ENCODE measurements at places on chromosomes 4 and X. TPM values are rescaled to one million over a fixed set of nuclear protein-coding genes. Genes with fewer than 3 reads are reported as not detected.
A peak's percentile ranks its signal among the peaks of the same experiment; 100 is the strongest.

DNA sequence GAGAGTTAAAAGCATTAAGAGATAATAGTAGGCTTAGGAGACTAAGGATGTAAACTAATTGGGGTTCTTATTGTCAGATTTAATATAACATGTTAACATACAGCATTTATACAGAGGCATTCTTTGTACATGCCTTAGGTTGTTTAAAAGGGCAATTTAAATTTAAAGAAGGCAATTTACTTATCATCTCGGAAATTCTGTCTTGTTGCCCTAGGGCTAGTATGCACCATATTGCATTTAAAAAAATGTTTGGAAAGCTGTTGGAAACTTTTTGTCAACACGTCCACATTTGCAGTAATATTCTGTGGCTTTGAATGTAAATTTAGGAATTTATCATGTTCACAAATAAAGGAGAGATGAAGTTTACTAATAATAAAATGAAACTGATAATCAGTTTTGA lies 25.5 kb downstream of the GALNT7 start:
- no peaks in the 10 kb centered on the region for H3K36me3 ChIP-seq
- H3K27me3 ChIP-seq = no peaks in the 10 kb centered on the region
- no peak for DNase-seq
- no peak overlapping the region for H3K4me3 ChIP-seq
- peaks cover 11% of the 10 kb centered on the region for H3K4me1 ChIP-seq

- H3K27ac ChIP-seq = no peak overlapping the region
- H3K4me1 ChIP-seq = no peaks in the 10 kb centered on the region
- no peak for DNase-seq
- H3K36me3 ChIP-seq = peaks cover 43% of the 10 kb centered on the region
- no peak overlapping the region for H3K4me3 ChIP-seq
- H3K27me3 ChIP-seq = no peaks in the 10 kb centered on the region
Measured at GRCh38 chr4:1328267-1329155, 18.5 kb upstream of the UVSSA start.

GRCh38 chrX:45485719-45486118 lies 285.0 kb upstream of the DIPK2B start:
- H3K4me1 ChIP-seq = no peaks in the 10 kb centered on the region
- H3K27ac ChIP-seq = no peak overlapping the region
- no peak for DNase-seq
- H3K4me3 ChIP-seq = no peak overlapping the region
- no peaks in the 10 kb centered on the region for H3K36me3 ChIP-seq

DNA sequence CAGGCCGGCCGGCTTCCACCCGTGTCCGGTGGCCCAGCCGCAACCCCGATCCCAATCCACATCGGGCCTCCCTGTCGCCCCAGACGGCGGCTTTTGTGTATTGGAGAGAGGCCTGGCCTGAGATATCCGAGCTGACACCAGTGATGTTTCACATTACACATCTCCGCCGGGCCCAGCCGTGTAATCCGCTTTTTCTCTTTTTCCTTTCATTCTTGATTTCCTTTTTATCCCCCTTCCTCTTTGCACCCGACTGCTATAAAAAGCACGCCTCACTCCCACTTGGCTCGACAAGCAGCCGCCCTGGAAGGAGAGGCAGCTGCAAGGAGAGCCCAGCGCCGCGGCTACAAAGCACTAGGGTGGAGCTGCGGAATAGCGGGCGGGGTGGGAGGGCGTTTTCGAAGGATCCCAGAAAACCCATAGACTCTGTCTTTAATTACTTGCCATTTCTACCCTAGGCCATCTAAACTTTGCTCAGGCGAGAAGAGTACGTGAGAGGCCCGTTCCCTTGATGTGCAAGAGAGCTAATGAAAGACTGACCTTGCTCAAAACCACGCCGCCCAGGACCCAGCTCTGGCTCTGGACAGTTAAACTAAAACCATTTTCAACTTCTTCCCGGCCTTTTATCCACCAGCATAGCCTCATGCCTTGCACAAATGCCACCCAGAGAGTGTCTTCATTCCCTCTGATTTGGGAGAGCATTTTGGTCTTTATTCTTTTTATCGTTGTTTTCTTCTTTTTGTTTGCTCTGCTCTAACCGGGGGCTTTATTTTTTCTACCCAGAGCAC lies 3.2 kb downstream of the PITX2 start:
- H3K36me3 ChIP-seq = no peaks in the 10 kb centered on the region
- no peak overlapping the region for H3K4me3 ChIP-seq
- DNase-seq = no peak
- peaks cover 100% of the 10 kb centered on the region for H3K27me3 ChIP-seq

- H3K4me1 ChIP-seq = no peaks in the 10 kb centered on the region
- H3K27ac ChIP-seq = peak overlapping the region; percentile 65
- peaks cover 34% of the 10 kb centered on the region for H3K36me3 ChIP-seq
- no peak for DNase-seq
Measured at GRCh38 chr4:169133932-169134331, 123.9 kb upstream of the CBR4 start.

- no peaks in the 10 kb centered on the region for H3K27me3 ChIP-seq
- H3K36me3 ChIP-seq = no peaks in the 10 kb centered on the region
- DNase-seq = no peak
- H3K27ac ChIP-seq = no peak overlapping the region
Measured at GRCh38 chrX:111124418-111124817, 28.4 kb downstream of the PAK3 start.

DNA sequence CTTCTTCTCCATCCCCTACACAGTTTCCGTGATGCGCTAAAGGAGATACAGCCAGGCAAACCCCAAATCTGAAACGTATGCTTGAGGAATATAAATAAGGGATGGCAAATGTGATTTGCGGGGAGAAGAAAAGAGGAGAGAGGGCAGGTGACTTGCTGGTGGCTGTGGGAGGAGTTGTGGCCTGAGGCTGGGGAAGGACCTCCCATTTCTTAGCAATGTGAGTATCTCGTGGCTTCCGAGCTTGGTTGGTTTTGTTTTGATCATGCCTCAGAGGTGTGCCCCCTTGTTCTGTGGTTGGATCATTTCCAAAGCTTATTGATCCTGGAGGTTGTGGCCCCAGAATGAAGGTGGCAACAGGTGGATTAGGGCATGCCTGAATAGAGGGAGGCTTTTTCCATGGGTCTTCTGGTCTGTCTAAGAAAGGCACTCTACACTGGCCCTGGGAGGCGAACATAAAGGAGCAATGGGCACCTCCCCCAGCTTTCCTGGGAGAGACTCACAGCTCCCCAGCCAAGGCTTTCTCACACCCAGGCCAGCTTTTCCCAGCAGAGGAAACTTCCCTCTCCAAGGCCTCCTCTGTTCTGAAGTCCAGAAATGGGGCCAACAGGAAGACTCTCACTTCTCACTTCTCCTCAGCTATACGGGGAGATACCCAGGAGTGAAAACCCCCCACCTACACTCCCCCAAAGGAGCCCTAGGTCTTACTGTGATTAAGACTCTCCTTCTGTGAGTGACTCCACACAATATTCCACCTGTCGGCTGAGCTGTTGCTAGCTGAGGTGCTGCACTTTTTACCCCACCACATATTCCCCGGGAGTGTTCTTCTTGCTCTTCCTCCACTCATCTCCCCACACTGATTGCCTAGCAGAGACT lies 40.0 kb downstream of the C4orf51 start:
- no peaks in the 10 kb centered on the region for H3K27me3 ChIP-seq
- DNase-seq = no peak
- H3K4me1 ChIP-seq = no peaks in the 10 kb centered on the region
- no peak overlapping the region for H3K27ac ChIP-seq
- H3K4me3 ChIP-seq = no peak overlapping the region

- no peaks in the 10 kb centered on the region for H3K36me3 ChIP-seq
- DNase-seq = no peak
- H3K4me1 ChIP-seq = peaks cover 59% of the 10 kb centered on the region
- H3K4me3 ChIP-seq = peak overlapping the region; percentile 92
- peak overlapping the region; percentile 98 for H3K27ac ChIP-seq
Measured at GRCh38 chr4:38667085-38667893, 3.3 kb downstream of the KLF3 start.

GRCh38 chr4:27239641-27240040 lies 379.0 kb downstream of the STIM2 start:
- H3K4me1 ChIP-seq = no peaks in the 10 kb centered on the region
- no peak overlapping the region for H3K4me3 ChIP-seq
- DNase-seq = no peak
- no peaks in the 10 kb centered on the region for H3K27me3 ChIP-seq

DNA sequence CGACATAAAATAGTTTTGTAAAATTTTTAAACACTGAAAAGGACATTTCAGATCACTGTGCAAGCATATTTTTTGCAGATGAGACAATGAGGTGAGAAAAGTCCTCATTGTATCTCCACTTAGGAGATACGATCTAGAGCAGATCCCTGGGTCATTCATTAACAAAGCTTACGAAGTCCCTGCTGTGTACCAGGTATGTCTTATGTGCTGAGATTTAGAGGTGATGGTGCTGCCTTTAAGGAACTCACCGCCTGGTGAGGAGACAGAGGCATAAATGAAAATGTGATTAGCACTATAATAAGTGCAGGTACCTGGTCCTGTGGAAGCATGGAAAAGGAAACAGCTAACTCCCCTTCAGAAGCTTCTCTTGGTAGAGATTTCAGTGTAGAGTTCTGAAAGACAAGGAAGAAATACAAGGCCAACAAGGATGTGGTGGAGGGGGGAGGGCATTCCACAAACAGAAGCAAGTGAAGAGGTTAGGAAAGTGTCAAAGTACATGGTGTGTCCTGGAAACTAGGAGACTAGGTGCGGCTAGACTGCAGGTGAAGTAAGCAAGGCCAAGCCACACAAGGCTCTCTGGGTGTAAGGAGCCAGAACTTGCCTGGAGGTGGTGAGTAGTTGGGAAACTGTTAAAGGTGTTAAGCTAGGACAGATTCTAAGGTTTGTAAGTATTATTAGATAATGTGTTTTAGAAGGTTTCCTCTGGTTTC lies 1.5 kb upstream of the NDNF start:
- H3K4me3 ChIP-seq = peak overlapping the region; percentile 70
- peaks cover 8% of the 10 kb centered on the region for H3K4me1 ChIP-seq
- peak overlapping the region; percentile 84 for H3K27ac ChIP-seq
- DNase-seq = no peak
- no peaks in the 10 kb centered on the region for H3K36me3 ChIP-seq

DNA sequence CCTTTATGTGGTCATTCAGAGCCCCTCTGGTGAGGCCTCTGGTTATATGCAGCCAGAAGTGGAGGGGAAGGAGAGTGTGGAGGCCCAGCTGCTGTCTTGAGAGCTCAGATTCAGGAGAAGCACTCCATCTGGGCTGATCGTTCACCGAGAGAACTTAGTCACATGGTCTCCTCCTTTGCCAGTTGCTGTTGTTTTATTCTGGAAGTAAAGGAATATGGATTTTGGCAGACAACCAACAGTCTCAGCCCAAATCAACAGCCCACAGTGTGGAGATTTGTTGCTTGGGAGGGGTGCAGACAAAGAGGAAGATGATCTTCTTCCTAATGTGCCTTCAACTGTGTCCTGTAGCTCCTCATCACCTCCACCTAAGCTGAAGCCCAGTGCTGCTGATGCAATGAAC lies 355.4 kb downstream of the ANK2 start:
- no peak for DNase-seq
- H3K27ac ChIP-seq = no peak overlapping the region
- H3K27me3 ChIP-seq = no peaks in the 10 kb centered on the region
- no peaks in the 10 kb centered on the region for H3K4me1 ChIP-seq

GRCh38 chr4:122539861-122540465 lies 80.9 kb downstream of the IL21 start:
- H3K4me1 ChIP-seq = no peaks in the 10 kb centered on the region
- no peaks in the 10 kb centered on the region for H3K27me3 ChIP-seq
- H3K36me3 ChIP-seq = no peaks in the 10 kb centered on the region
- H3K4me3 ChIP-seq = no peak overlapping the region

GRCh38 chr4:139589336-139590018 lies 33.5 kb upstream of the SETD7 start:
- H3K27ac ChIP-seq = no peak overlapping the region
- H3K36me3 ChIP-seq = no peaks in the 10 kb centered on the region
- H3K27me3 ChIP-seq = no peaks in the 10 kb centered on the region

GRCh38 chr4:36189511-36190226 lies 54.6 kb downstream of the ARAP2 start:
- H3K27me3 ChIP-seq = no peaks in the 10 kb centered on the region
- H3K4me3 ChIP-seq = no peak overlapping the region
- DNase-seq = no peak
- no peak overlapping the region for H3K27ac ChIP-seq
- peaks cover 21% of the 10 kb centered on the region for H3K36me3 ChIP-seq
- H3K4me1 ChIP-seq = no peaks in the 10 kb centered on the region

DNA sequence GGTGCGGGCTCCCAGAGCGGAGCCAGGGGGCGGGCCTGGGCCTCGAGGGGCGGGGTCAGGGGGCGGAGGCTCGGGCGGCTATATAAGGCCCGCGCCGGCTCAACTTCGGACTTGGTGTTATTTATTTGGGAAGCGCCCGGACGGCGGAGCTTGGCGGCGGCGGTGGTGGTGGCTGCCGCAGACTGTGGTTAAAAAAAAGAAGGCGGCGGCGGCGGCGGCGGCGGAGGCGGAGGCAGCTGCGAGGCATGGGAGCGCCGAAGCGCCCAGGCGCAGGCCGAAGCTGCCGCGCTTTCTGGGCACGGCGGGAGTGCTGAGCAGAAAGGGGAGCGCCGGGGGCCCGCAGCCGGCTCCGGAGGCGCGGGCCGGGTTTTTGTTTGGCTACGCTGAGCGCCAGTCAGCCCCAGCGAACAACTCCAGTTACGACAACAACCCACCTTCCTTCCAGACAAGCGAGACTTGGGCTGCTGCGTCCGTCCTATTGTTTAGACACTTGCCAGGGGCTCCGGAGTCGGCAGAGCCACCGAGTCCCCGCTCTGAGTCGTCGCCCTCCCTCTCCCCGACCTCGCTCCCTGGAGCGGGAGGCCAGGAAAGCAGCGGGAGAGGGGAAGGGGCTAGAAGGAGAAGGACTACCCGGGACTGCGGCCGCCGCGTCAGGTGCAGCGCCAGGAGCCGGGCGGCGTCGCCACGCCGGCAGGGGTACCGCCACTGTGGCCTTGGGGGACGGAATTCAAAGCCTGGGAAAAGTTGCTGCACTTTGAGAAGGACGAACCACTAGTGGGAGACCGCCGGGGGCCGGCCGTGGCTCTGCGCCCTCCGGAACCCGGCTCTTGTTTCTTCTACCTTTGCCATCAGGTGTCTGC lies at the start of gene SLIT2:
Gene SLIT2, plus strand, starts transcription at position 110 of the 860 bp plus-strand sequence. CDS start 1,911 bp downstream, outside the sequence.
- H3K27ac ChIP-seq = peak within 1 kb of the TSS; percentile 43
- peaks cover 5% of the 10 kb centered on the region for H3K4me1 ChIP-seq
- H3K36me3 ChIP-seq = no peaks in the 10 kb centered on the region
- peak; percentile 88 for DNase-seq

- no peak overlapping the region for H3K4me3 ChIP-seq
- no peaks in the 10 kb centered on the region for H3K36me3 ChIP-seq
- no peaks in the 10 kb centered on the region for H3K27me3 ChIP-seq
- no peak overlapping the region for H3K27ac ChIP-seq
- peak; percentile 67 for DNase-seq
Measured at GRCh38 chrX:323721-324628, 5.4 kb upstream of the GTPBP6 start.

Gene G3BP2
- 102 TPM for total RNA-seq

Gene TLR10
- 0.78 TPM for total RNA-seq

Gene YIPF7
- not detected for total RNA-seq

Gene RAP2C
- total RNA-seq = 24.3 TPM

Gene STATH
- not detected for total RNA-seq

Gene EIF2S3
- 135 TPM for total RNA-seq

Gene CCKAR
- not detected for total RNA-seq

Gene FREM3
- total RNA-seq = 0.78 TPM

Gene GPR143
- total RNA-seq = 1.6 TPM

Gene F8A1
- total RNA-seq = 42.9 TPM

Data from upper lobe of right lung (tissue), 1 donor.